ENCODE measurements at places on chromosomes 5 and 9.

- no peak for DNase-seq
Measured at GRCh38 chr5:38725371-38725865, 120.4 kb upstream of the OSMR start.

DNA sequence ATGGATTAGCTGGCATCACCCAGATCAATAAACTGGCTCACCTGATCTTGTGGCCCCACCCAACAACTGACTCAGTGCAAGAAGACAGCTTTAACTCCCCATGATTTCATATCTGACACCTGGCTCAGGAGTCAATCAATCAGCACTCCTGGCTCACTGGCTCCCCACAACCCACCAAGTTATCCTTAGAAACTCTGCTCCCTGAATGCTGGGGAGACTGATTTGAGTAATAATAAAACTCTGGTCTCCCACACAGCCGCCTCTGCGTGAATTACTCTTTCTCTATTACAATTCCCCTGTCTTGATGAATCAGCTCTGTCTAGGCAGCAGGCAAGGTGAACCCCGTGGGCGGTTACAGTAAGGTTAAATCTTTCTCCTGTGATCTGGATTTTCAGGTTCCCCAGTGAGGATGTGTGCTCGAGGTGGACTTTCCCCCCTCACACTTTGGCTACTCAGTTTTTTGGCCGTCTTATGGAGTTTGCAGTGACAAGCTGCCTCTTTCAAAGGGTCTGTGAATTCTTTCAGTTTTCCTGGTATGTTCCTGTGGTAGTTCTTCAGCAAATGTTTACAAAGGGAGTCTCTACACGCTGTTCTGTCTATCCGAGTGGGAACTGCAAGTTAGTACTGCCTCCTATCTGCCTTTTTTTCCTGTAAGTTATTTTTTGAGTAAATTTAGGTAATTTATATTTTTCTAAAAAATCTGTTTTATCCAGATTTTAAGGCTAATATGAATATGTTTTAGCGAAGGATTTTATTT, 500.2 kb upstream of the NUDT12 start:
- no peak for DNase-seq

DNA sequence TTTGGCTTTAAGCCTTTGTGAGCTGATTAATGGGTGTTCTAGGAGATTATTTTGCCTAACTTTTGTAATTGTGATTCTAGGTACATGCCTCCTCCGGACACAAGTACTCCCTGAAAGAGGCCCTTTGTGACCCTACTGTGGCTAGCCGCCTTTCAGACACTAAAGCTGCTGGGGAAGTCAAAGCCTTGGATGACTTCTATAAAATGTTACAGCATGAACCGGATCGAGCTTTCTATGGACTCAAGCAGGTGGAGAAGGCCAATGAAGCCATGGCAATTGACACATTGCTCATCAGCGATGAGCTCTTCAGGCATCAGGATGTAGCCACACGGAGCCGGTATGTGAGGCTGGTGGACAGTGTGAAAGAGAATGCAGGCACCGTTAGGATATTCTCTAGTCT, 13.6 kb downstream of the ITGA1 start:
- no peak for DNase-seq

DNA sequence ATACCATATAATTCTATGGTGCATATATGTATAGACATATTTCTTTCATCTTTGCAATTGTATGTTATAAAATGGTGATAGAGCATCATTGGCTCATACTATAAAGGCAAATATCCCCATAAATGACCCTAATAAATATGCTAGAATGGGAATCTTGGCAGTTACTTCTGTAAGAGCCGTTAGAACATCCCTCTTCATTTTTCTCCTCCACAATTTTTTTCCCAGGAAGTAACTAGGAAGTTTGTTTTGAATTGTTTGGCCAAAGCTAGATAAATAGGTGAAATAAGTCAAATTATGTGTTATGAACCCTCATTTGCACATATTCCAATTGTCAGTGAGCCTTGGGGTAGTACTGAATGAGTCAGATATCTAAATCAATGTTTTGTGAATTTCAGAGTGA, 209.9 kb downstream of the ADAMTSL1 start:
- no peak for DNase-seq

- no peak for DNase-seq
Measured at GRCh38 chr9:107571148-107571547, 81.6 kb upstream of the KLF4 start.

DNA sequence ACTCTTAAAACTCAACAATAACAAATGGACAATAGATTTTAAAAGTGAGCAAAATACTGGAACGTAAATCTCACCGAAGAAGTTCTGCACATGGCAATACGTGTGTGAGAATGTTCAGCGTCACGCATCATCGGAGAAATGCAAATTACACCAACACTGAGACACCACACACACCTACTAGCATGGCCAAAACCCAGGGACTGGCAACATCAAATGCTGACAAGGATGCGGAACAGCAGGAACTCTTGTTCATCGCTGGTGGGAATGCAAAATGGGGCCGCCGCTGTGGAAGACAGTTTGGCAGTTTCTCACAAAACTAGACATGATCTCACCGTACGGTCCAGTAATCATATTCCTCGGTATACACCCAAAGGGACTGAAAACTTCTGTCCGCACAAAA, 21.6 kb upstream of the CLPTM1L start:
- no peak for DNase-seq

- DNase-seq: no peak
Measured at GRCh38 chr5:10576121-10576789, 12.4 kb downstream of the ANKRD33B start.

DNA sequence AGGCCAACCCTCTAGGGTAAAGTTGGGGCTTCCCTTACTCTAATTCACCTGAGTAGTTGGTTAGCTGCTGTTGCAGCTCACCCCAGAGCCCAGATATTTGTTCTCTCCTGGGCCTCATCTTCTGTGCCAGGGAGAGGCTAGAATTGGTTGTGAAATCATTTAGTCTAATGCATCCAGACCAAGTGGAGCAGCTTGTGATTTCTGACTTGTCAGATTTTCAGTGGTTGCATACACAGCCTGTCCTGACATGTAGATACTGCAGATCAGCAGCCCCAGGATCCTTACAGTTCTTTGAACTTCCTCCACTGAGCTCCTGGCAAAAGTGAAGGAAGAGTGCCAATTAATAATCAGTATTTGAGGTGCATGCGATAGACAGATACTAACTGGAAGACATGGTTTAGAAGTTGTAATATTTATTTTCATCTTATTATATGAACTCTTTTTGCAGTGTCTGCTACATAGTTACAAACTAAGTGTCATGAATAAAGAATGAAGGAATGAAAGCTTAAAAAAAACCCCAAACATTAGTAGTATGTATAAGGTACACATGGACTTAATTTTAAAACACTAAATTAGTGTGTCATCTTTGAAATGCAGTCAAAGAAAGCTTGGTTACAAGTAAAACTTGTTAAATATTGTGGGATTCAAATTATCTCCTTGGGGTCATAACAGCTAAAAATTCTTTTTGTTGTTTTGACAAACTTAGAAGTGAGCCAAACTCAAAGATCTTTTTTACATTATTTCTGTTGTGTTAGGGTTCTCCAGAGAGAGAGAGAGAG, 128.5 kb downstream of the VPS13A start:
- no peak for DNase-seq

- no peak for DNase-seq
Measured at GRCh38 chr5:140383300-140383699, 18.3 kb upstream of the ANKHD1 start.

DNA sequence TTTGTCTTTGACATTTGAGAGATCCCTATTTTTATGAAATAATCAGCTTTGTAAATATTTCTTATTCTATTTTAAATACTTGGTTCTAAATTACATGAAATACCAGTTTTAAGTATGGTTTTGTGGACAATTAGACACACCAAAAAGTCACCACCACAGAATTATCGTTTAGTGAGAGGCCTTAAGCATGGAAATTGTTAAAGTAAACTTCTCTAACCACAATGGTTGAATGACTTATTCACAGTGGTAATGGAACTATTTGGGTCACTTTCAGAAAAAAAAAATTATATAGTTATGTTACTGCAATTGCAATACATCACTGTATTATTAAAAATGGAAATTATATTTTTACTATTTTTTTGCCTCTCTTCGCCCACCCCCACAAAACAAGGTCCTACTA, 1252.5 kb downstream of the EFNA5 start:
- DNase-seq: no peak

Data from NCI-H1694 (cell line).